ENCODE measurements at places on chromosomes 1 and 21. TPM values are rescaled to one million over a fixed set of nuclear protein-coding genes. Genes with fewer than 3 reads are reported as not detected.
A peak's percentile ranks its signal among the peaks of the same experiment; 100 is the strongest.

DNA sequence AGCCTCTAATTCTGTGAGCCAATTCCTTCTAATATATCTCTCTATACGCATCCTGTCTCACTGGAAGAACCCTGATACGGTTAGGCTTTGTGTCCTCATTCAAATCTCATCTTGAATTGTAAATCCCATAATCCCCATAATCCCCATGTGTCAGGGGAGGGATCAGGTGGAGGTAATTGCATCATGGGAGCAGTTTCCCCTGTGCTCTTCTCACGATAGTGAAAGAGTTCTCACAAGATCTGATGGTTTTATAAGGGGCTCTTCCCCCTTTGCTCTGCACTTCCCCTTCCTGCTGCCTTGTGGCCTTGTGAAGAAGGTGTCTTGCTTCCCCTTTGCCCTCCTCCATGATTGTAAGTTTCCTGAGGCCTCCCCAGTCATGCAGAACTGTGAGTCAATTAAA lies 116.1 kb downstream of the MRPS6 start:
- DNase-seq: no peak

DNA sequence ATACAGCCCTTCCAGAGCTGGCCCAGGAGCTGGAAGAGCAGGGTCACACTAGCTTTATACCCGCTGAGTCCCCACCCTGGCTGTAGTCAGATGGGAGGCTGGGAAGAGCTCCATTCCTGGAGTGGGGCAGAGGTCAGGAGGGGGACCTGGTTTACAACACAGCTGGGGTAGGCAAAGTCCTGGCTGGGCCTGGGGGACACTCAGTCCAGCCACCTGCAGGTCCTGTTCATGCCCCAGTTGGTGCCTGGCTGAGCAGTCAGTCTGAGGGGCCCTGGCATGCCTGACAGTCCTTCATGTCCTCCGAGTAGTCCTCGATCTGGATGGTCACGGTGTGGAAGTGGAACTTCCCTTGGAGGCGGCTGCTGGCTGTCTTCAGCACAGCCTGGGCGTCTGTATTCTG lies 7.0 kb downstream of the SLC30A2 start:
- DNase-seq: no peak

DNA sequence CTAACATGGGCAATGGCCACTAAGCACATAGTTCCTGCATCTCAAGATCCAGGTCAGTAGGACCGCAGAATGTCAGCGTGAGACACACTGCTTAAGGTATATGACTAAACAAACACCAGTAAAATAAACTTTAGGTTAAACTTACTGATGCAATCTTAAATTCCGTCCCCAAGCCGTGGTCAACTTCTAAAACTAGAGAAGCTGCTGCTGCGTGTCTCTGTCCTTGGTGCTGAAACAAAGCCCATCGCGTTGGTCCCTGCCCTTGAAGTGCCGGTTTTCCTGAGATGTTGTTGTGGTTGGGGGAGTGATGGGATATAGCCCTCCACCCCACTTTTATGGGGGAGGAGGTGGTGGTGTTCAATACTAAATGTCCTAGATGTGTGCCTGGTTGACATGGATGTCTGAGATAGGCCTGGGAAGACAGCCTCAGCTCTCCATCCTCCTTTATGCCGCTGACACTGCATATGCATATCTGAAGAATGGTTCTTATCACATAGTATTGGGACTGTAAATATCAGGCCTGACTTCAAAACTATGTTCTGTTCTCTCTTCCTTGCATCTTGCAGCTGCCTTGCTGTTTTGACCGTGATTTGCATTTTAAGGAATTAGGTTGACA lies 72.0 kb upstream of the KCNA3 start:
- DNase-seq: peak; percentile 36

ZBTB8A gene
- 2.2 TPM for total RNA-seq

DNA sequence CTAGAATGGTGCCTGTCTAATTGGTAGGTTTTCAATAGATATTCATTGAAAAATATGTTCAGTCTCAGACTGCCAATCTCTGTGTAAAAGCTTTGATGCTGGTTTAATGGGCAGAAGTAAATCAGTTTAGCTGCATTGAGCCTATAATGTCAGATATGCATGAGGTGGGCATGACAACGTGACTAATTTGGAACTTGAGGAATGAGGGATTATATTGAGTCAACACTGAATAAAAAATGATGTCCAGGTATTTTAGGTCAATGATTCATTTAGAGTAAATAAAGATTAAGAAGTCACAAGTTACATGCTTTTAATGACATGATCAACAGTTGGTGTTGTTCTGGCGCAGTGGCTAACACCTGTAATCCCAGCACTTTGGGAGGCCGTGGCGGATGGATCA lies 3.0 kb downstream of the WDR3 start:
- DNase-seq: no peak

GRCh38 chr1:31417148-31417547 lies 4.1 kb downstream of the SERINC2 start:
- no peak for DNase-seq

F13B gene
- total RNA-seq: under 0.01 TPM

- no peak for DNase-seq
Measured at GRCh38 chr1:33460947-33461629, 11.4 kb upstream of the ZSCAN20 start.

- DNase-seq: no peak
Measured at GRCh38 chr1:94565901-94566300, 24.3 kb upstream of the F3 start.

DNA sequence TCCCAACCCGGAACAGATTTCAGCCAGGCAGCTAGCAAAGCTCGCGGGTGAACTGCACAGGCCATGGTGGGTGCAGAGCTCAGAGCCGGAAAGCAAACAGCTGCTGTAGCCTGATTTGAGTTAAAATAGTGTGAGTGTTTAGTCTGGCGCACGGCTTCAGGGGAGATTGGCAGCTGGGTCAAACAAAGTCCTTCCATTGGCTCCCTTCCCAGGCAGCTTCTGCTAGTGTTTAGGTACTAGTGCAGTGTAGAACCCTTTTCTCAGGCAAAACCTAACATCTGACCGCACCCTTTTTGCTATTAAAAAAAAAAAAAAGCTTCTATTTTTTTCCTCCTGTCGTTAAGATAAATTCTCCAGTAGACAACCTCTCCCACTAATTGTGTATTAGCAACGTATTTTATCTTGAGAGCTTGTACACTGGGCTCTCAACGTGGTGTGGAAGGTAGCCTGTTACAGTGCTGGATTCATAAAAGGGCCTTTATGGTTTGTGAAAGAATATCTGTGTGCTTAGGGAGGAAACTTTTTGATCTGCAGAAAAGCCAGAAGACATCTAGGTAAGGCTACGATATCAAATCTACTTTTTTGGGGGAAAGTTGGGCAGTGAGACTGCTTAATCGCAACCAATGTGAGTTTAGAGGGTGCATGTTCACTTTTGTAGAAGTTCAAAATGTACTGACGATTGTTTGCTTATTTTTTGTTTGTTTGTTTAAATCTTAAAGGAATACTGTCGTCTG lies 689.6 kb downstream of the USP25 start:
- peak; percentile 19 for DNase-seq

- no peak for DNase-seq
Measured at GRCh38 chr1:220956501-220957232, 77.4 kb downstream of the HLX start.

- DNase-seq: no peak
Measured at GRCh38 chr1:183889095-183889494, 84.2 kb downstream of the RGL1 start.

AMY2A gene
- not detected for total RNA-seq

ANKRD34A gene
- total RNA-seq: 0.19 TPM

CFAP141 gene
- not detected for total RNA-seq

- no peak for DNase-seq
Measured at GRCh38 chr1:226888816-226889215, 18.4 kb downstream of the PSEN2 start.

GRCh38 chr1:206002871-206003801 lies at the start of gene RAB7B:
Gene RAB7B, minus strand, starts transcription at chr1:206003395. Its CDS starts 9,260 bp downstream, at chr1:205994135.
- no peak for DNase-seq

RGS8 gene
- 0.19 TPM for total RNA-seq

CCDC30 gene
- total RNA-seq: 1.9 TPM

RIIAD1 gene
- total RNA-seq: not detected

- no peak for DNase-seq
Measured at GRCh38 chr1:151858886-151859665, 5.6 kb upstream of the THEM5 start.

DNA sequence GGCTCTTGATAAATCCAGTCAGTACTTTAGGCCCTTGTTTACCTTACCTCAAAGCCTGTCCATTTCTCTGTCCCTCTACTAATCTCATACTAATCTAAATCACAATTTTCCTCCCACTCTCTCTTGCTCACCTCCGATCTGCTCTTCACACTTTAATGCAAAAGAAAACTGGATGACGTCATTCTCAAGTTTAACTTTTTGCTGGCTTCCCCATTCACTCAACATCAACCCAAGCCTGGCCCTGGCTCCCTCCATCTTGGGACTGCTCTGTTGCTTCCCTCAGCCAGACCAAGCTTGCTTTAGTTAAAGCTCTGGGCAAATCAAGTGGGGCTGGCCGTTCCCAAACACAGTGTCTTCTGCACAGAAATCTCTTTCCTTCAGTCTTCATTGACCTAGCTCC lies 29.7 kb downstream of the COA6 start:
- DNase-seq: no peak

ANXA9 gene
- 0.14 TPM for total RNA-seq

- DNase-seq: no peak
Measured at GRCh38 chr1:39964552-39964951, 9.6 kb downstream of the MFSD2A start.

GRCh38 chr1:32426489-32427255 lies 32.4 kb upstream of the BSDC1 start:
- DNase-seq: no peak
